ENCODE measurements at places on chromosomes 1 and 21.

- DNase-seq = no peak
Observed at GRCh38 chr1:210940081-210940617, 193.8 kb downstream of the KCNH1 start.

- DNase-seq = no peak
Observed at GRCh38 chr1:202710070-202711045, at the start of gene SYT2. Gene SYT2 (minus strand): TSS chr1:202710454. CDS start chr1:202605772, 104,682 bp downstream.

- DNase-seq = no peak
Observed at GRCh38 chr21:39842741-39843459, 24.3 kb upstream of the PCP4 start.

DNA sequence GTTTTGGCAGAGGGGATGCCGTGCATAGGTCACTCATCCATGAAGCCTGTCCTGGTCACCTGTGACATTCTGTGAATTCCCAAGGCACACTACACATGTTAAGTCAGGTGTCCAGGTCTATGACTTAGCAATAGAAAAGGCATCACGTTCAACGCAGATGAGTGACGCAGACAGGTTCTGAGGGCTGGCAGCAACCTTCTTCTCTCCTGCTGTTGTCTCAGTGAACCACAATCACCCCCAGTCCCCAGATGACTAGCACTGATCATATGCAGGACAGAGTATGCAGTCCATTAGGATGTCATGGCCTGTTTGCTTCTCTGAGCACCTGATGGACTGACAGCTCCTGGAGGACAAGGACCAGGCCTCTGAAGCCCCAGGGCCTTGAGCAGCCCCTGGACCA lies 157.8 kb upstream of the KAZN start:
- no peak for DNase-seq

DNA sequence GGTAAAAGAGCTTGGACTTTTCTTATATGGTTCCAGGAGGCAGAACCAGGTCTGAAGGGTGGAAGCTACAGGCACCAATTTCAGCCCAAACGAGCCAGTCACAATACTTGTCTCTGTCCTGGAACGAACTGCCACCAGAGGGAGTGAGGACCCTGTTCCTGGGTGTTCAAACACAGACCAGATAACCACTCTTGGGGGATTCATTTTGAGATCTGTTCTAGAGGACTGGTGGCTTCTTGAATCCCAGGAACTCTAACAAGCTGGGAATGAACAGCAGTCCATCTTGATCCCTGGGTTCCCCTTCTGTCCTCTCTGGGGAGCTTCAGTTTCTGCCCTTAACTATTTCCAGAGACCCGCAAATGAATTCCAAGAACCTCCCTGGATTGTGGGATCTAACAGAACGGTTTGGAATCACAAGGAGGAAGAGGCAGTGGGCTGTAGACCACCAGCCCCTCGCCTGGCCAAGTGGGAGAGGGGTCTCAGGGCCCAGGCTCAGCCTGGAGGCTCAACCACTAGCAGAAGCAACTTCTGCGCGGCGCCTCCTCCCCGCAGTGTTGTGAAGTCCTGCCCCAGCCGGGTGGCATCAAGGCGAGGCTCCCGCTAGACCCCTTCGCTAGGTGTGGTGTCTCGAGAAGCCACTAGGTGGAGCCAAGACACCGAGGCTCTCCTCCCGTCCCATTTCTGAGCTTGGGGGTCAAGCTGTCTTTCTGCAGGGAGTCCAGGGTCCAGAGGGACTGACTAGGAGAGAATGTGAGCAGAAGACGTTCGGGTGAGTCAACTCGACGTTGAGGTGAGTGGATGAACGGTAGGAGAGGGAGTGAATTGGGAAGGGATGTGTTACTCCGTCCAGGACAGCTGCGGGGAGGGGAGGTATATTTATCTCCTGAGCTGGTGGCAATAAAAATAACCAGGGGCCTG lies 12.1 kb upstream of the NES start:
- peak; percentile 86 for DNase-seq

DNA sequence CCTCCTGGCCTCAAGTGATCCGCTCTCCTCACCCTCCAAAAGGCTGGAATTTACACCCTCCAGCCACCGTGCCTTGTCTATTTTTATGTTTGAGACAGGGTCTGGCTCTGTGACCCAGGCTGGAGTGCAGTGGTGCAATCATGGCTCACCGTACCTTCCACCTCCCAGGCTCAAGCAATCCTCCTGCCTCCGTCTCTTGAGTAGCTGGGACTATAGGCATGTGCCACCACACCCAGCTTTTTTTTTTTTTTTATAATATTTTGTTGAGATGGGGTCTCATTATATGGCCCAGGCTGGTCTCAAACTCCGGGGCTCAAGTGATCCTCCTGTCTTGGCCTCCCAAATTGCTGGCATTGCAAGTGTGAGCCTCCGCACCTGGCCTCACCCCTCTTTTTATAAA lies 38.8 kb downstream of the TRPM2 start:
- no peak for DNase-seq

GRCh38 chr21:24989516-24989915 lies 617.8 kb downstream of the MRPL39 start:
- DNase-seq = no peak

GRCh38 chr21:16588433-16588860 lies 858.7 kb downstream of the USP25 start:
- DNase-seq = no peak

DNA sequence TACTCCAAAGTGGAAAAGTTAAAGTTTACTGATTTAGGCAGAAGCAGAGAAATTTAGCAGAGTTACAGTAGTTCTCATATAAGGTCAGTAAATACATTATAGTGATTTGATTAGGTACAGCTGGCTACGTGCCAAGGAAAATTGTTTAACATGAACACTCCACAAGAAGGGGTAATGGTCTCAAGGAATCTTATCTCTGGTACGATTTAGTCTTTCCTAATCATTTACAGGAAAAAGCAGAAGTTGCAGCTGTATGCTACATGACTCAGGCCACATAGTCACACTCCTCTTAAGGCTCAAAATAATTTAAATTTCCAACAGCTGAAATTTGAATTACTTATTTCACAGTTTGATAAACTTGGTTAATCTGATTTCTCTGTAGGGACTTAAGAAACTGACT lies 36.9 kb upstream of the OR2B11 start:
- no peak for DNase-seq

DNA sequence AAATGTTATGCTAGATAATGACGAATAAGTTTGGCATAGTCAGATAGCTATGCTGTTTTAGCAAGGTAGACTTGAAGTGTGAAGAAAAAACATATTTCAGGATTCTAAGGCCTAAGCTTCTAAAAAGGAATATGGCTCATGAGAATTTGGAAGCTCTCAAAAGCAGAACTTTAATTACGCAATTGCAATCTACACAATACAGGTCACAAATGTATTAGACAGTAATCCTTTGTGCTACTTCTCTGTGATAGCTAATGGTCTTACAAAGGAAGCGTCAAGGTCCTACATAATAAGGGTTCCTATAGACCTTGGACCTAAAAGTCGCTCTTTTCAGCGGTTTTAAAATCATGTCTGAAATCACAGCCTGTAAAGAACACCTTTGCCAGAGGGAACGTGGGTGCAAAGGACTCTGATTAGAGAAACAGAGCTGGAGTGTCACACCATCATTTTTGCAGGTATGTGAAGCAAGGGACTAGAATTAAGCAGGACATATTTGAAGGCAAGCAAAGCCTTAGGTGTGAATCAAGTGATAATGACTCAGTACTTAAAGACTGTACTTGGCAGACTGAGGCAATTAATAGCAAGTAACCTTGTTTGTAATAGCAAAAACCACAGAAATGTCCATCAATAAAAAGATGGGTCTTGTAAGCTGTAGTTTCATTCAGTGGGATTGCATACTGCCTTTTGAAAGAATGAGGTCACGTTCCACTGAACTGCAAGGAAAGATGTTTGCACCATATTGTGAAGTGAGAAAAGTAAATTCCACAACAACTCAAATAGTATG lies 420.2 kb downstream of the KCTD3 start:
- no peak for DNase-seq

DNA sequence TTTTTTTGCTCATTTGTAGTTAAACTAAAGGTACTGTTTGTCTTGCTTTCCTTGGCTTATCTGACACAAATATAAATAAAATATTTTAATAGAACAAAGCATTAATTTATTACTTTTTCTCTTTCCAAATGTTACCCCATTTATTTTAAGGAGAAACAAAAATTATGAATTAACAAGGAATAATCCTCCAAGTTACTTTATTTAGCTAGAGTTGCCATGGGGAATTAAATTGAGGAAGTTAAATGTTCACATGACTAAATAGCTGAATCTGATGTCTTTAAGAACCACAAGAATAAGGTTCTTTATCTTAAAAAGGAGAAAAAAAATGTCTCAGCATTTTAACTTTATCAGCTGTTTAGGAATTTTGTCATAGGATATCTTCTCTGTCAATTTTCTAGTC lies 12.3 kb downstream of the ATG4C start:
- no peak for DNase-seq

DNA sequence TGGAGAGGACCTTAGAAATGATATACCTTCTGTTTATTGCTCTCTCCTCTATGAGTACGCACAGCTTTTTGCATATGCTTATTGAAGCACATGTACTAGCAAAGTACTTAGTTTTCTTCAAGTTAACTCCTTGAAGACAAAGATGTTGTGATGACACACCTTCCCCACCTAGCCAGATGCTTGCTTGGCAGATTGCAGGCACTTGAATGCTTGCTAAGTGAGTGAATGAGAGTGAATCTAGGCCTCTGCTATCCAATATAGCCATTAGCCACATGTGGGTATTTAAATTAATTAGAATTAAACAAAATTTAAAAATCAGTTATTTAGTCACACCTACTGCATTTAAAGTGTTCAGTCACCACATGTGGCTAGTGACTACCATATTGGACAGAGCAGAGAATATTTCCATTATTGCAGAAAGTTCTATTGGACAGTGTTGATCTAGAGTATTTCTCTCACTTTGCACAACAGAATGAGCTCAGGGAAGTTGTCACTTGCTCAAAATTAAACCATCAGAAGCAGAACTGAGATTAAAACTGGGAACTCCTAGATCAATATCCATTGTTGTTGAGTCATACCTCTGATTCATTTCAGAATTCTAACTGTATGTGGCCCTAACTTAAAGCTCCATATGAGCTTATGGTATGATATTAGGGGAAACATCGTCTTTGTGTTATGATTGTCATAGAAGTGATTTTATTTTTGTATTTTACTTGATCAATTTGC lies 8.6 kb upstream of the EEIG2 start:
- peak; percentile 81 for DNase-seq

- no peak for DNase-seq
Observed at GRCh38 chr1:26401891-26402290, 8.7 kb upstream of the LIN28A start.

DNA sequence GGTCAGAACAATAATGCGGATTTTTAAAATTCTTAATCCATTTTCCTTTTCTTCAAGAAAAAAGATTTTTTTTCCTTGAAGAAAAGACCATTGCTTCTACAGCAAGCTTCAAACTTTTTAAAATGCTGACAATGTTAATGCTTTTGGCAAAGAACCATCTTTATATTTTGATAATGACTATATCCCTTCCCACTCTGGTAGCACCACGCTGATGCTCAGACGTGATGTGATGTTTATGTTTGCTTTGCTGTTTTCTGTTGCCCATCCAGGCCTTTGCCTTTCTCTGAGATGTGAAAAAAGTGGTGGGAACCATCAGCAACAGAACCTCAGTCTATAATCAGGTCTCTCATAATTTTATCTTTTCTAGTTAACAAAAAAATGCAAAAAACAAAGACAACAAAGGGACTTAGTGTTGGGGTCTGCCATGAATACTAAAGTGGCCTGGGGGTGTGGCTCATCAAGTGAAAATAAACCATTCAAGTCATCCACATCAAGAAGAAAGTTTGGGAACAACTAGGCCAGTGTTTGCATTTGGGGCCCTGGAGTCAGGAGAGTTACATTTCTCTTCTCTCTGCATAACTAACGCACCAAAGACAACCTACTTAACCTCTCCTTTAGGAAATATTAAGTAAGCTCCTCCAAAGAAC lies 244.6 kb upstream of the DMRTA2 start:
- no peak for DNase-seq

DNA sequence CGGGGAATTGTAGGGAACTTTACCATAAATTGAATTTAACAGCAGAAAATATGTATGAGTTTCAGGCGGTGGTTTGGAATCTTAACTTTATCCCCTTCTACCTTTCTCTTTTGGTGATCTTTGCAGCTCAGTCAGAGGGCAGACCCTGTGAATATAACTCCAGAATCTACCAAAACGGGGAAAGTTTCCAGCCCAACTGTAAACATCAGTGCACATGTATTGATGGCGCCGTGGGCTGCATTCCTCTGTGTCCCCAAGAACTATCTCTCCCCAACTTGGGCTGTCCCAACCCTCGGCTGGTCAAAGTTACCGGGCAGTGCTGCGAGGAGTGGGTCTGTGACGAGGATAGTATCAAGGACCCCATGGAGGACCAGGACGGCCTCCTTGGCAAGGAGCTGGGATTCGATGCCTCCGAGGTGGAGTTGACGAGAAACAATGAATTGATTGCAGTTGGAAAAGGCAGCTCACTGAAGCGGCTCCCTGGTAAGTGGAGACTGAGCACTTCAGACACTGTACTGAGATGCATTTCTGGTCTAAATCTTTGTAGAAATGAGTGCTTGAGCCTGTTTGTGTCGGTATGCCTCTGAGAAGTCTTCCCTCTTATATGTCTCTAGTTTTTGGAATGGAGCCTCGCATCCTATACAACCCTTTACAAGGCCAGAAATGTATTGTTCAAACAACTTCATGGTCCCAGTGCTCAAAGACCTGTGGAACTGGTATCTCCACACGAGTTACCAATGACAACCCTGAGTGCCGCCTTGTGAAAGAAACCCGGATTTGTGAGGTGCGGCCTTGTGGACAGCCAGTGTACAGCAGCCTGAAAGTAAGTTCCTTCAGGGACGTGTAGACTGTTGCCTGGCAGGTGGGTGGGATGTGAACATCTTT lies 1.5 kb downstream of the CCN1 start:
- no peak for DNase-seq

- DNase-seq = no peak
Observed at GRCh38 chr1:189708674-189709073, 769.0 kb downstream of the BRINP3 start.

DNA sequence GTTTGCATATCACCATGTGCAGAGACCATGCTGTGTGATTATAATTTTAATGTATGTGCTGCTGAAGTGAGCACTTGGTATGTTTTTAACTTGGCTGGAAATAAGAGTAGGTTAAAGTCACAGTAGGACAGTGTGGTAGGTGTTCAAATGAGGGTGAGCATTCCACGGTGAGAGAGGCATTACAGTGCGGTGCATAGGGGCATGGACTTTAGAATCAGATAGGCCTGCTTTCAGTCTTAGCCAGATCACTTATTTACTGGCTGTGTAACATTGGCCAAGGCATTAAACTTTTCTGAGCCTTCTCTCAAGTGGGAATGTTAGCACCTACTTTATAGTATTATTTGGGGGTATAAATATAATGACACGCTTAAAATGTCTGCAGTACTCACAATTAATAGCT lies 43.2 kb downstream of the GIPC2 start:
- DNase-seq = no peak

GRCh38 chr1:95829556-95829955 lies 595.5 kb downstream of the RWDD3 start:
- no peak for DNase-seq

GRCh38 chr21:39601187-39601928 lies 11.4 kb upstream of the B3GALT5 start:
- no peak for DNase-seq

DNA sequence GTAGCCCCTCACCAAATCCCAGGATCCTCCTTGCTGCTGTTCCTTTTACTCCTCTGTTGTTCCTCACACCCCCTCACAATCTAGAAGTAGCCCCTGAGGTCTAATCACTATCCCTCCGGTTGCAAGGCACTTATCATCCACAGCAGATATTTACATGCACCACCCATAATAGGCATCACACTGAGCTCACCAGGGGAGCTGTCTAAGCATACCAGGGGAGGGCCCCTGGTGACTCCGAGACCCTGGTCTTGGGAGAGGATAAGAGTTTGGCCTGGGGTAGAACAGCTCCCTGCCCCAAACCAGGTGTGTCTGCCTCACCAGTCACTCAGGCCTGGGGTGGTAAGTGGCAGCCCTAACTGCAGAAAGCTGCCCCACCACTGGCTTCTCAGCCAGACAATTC lies 37.3 kb upstream of the ZC3H12A start:
- DNase-seq = no peak

Data from activated CD4-positive, alpha-beta T cell treated with anti-CD3 and anti-CD28 coated beads, Interleukin-10, Interleukin-2, amounts not matched to agents 100 ng/mL and 50 ng/mL, durations not matched to agents 16 hours and 8 hours (primary cell).